ENCODE measurements at places on chromosomes 5 and 9.

DNA sequence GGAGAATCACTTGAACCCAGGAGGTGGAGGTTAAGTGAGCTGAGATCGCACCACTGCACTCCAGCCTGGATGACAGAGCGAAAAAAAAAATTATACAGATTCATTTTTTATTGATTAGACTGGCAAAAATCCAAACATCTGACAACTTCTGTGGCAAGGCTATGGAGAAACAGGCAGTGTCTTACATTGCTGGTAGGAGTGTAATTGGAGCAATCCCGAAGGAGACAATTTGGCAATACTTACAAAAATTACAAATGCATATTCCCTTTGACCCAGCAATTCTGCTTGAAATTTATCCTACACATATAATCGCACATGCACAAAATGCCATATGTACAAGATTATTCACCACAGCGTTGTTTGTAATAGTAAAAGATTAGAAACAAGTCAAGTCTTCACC lies 86.8 kb downstream of the MAPKAP1 start:
- no peak for DNase-seq

DNA sequence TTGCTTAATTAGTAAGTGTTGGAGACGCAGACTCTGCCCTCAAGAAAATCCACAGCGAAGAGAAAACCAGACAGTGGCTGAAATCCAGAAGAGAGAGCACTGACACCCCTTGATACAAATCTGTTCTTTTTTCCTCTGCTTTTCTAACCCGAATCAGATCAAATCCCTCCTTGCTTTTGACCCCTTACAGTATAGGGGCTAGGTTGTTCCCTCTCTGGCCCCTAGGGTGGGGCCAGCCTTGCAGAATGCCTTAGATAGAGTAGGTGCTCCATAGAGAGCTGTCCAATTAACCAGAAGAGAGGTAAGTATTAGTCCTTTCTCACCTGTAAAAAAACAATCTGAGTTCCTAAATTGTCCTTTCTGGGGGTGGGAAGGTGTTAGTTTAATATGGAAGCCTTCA lies 10.1 kb downstream of the C1QTNF2 start:
- DNase-seq = no peak

DNA sequence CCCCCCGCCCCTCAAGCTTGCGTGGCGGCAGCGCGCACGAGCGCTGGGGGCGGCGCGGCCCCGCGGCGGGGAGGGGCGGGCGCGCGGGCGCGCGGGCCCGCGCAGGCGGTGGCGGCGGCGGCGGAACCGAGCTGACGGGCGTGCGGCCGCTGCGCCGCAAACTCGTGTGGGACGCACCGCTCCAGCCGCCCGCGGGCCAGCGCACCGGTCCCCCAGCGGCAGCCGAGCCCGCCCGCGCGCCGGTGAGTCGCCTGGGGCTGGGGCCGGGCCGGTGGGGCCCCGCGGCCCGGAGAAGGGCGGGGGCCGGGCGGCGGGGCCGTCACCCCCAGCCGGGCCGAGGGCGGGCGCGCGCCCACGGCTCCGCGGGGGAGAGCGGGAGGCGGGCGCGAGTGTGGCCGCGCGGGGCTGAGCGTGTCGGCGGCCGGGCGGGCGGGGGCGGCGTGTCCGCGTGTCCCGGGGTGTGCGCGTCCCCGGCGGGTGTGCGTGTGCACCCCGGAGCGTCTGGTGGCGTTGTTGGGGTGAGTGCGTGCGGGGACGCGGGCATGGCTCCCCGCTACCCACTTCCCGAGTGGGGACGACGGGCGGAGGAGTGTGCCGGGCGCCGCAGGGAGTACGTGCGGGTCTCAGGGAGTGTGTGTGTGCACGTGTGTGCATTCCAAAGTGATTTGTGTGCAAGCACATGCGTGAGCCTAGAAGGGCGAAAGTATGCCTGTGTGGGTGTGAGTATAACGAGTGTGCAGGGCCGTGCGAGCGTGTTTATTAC lies at the start of gene NEK6:
TSS of gene NEK6 (plus strand) at position 106 of the 763 bp plus-strand sequence. CDS start 44,016 bp downstream, outside the sequence.
- peak; percentile 29 for DNase-seq

- DNase-seq = no peak
Measured at GRCh38 chr5:126658561-126658960, 57.8 kb downstream of the PHAX start.

DNA sequence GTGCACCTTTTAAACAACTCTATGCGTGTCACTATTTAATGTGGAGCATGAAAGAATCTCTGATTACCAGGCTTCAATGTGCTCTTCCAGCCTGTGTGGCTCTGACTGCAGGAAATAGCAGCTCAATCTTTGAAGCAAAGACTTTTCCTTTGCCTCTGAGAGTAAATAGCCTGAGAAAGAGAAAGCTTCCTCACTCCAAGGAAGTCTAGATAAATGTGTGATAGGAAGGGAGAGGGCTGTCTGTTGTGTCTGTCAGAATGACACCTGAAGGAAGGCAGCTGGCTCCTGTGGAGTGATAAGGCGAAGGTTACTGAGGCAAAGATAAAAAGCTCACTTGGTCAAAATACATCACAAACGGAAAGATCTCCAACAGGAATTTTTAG lies 205.3 kb upstream of the HAPLN1 start:
- no peak for DNase-seq

- no peak for DNase-seq
Measured at GRCh38 chr9:83336706-83337105, 201.5 kb downstream of the FRMD3 start.

- DNase-seq = no peak
Measured at GRCh38 chr9:86093788-86094555, 5.4 kb downstream of the GOLM1 start.

DNA sequence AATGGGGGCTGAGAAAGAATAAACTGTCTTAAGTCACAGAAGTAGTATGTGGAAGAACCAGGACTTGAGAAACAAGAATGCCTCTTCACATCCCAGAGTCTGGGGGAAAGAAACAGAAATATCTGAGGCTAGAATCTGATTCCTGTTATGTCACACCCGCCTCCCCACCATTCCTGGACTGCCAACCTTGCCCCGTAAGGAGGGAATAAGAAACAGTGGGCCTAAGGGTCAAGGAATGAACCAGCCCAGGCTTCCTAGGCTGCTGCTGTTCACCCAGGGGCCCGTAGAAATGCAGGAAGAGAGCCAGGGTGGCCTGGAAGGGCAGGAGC lies 4.3 kb downstream of the PCDH1 start:
- DNase-seq = no peak

DNA sequence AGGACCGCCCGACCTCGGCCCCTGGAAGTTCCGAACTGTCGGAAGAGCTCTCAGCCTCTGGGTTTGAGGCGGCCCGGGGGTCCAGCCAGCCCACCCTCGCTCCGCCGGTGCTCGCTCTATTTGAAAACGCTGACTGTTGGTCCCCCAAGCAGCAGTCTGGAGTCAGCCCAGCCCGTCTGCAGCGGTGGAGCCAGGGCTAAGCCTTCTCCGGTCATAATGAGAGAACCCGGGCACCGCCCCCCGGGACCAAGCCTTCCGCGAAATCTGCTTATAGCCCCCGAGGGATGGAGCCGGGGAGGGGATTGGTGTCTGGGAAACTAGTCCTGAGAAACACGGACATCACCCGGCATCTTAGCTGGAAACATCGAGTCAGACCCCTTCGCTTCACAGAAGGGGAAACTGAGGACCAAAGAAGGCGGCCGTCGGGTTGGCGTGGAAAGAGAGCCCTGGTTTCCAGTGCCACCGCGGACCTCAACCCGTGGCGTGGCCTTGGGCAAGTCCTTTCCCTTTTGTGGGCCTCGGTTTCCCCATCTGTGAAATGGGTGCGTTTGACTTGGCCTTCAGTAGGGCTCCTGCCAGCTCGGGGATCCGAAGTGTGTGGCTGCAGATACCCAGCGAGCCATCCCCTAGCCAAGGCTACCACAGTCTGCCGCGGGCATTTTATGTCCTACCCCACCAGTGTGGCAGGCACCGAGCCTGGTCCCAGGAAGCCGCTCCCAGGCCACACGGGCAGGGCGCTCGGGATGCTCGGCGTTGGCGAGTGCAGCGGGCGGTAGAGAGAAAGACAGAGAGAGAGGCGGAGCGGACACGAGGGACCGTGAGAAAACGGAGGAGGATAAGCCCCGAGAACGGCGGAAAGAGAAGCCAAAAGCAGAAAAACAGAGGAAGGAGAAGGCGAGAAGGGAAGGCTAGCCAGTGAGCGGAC lies 857 bp downstream of the ADAM19 start:
- no peak for DNase-seq

- DNase-seq = no peak
Measured at GRCh38 chr5:71830681-71831539, 111.8 kb downstream of the CARTPT start.

- DNase-seq = no peak
Measured at GRCh38 chr5:66134407-66134861, 9.7 kb upstream of the SREK1 start.

DNA sequence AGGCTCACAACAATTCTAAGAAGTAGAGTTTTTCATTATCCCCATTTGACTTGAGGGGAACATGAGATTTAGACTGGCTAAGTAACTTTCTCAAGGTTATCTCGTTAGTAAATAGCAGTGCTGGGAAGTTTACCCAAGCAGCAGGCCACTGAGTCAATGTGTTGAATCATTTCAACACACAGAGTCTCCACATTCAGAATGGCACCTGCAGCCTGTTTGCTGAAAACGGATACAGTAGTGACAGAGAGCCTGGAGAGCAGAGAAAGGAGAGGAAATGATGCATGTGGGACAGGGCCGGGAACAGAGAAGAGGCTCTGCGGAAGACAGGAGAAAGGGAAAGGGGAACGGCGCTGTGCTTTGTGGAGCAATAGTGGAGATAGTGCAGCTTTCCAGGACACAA lies 33.5 kb upstream of the ZSWIM6 start:
- no peak for DNase-seq

GRCh38 chr5:181235689-181236366 lies 7.9 kb downstream of the RACK1 start:
- no peak for DNase-seq

- no peak for DNase-seq
Measured at GRCh38 chr5:69517763-69518212, 25.2 kb downstream of the OCLN start.

GRCh38 chr5:149719666-149720065 lies 10.4 kb upstream of the PPARGC1B start:
- DNase-seq = no peak

DNA sequence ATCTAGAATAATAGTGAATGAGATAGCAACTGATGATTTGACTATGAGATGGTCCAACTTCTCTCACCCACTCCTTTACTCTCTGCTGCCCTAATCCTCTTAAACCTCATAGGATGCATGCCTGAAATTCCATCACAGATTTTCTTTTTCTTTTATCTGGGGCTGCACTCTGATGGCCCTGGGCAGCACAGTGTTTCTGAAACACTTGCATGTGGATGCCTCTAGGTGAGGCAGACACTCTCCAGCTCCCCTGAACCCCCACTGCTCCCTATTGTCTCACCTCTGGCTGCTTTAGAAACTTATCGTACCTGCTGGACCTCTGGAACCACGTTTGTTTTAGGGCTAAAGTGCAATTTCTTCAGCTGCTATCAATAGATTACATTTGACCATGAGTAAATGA lies 67.5 kb downstream of the HTR4 start:
- no peak for DNase-seq

GRCh38 chr9:69637193-69637816 lies 34.9 kb downstream of the APBA1 start:
- no peak for DNase-seq

DNA sequence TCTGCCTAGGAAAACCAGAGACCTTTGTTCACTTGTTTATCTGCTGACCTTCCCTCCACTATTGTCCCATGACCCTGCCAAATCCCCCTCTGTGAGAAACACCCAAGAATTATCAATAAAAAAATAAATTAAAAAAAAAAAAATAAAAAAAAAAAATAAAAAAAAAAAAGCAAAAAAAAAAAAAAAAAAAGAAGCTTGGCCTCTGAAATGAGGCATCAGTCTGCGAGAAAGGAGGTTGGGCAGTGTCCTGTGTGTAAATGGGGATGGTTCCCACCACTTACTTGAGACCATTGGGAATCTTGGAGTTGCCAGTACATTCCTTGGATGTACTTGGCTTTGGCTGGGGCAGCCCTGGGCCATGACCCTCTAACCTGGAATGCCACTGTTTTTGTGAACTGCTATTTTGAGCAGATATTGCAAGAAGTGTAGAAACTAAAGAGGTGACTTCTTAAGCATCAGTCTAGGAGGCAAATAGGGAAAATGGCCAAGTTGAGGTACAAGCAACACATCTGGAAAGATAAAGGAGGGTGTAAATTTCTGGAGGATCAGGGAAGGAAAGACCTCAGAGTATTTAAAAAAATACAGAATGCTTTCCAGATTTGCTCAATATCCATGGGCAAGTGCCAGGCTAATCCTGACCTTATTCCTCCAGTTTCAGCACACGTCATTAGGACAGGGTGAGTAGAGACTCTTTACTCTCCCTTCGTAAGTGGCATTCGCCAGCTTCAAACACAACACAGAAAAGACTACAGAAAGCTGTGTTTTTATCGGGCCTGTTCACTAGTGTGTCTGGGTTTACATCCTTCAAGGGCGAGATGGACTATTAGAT lies 58.1 kb downstream of the HSPA4 start:
- DNase-seq = no peak

DNA sequence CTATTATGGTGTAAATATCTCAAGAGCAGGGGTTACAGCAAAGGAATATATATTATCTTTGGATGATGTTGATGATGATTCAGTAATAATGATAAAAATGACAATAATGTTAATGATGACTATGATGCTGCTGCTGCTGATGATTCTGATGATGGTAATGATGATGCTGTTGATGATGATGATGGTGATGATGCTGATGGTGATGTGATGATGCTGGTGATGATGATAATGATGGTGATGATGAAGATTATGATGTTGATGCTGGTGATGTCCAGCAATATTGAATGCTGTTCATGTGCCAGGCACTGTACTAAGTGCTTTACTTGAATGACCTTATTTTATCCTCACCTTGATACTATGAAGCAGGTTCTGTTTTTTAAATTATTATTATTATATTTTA lies 226.0 kb upstream of the ANKH start:
- DNase-seq = no peak

DNA sequence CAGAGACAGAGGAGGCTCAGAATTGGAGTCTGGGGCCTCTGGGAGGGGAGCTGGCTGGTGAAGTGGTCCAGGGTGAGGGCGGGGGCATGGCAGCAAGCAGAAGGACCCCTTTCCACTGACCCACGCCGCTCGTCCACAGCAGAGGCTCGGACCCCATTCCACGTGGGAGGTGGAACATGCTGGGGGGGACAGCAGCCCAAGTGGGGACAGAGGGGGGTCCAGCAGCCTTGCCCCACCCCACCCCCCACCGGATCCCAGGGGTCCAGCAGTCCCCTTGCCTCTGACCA lies 25.4 kb upstream of the NKD2 start:
- no peak for DNase-seq

DNA sequence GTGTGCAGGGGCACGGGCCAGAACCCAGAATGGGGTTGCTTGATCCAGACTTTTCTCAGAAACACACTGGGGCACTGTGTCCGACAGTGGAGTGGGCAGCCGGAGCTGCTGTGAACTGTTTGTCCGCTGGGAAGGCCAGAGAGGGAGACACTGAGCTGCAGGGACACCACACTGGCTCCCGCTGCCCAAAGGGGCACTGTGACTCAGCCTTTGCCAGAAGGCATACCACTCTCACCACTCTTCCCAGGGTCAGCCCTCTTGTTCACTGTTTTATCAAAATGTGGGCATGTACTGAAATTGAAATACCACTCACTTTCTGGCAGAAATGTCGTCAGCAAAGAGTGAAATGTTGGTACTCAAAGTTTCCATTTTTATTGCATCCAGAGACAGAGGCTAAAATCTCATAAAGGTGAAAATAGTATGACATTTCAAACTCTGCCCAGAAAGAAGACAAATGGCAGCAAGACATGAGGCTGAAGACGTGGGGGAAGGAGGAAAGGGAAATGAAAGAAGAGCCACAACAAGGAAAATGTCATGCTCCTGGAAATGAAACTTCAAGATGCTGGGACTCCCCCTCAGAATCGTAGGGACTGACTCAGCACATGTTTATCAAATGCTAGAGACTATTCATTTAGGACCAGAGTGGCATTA lies 4.5 kb upstream of the IL7R start:
- no peak for DNase-seq

All from activated T-cell treated with anti-CD3 and anti-CD28 coated beads for 48 hours (primary cell).